Activated CD8-positive, alpha-beta T cell treated with anti-CD3 and anti-CD28 coated beads, Interleukin-2, amount 10 ng/mL, durations not matched to agents 7 days and 5 days (primary cell): ENCODE measurements at places on chromosomes 1 and 21.

GRCh38 chr1:98157524-98158313, 236.9 kb upstream of the DPYD start:
- no peak for DNase-seq

- no peak for DNase-seq
Measured at GRCh38 chr1:54547601-54548388, at the start of gene ACOT11. Gene ACOT11 (plus strand): TSS chr1:54548228. CDS start chr1:54548310, 82 bp downstream.

DNA sequence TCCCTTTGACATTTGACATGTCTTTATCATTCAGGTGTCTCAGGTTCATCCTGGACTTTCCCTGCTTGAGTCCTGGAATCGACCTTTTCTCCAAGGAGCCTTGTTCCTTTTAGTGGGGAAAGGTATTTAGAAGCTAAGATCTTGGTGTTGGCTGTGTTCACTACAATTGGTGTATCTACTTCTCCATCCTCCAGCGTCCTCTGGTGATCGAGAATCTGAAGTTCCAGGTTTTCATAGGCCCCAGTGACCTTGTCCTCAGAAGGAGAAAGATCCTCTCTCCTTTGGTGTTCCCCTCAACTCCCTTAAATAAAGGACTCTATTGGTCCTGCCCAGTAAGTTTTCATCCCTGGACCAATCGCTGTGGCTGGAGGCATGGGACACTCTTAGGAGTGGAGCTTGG, 22.1 kb downstream of the MROH7 start:
- no peak for DNase-seq

- no peak for DNase-seq
Measured at GRCh38 chr1:235745503-235746136, 96.0 kb upstream of the GNG4 start.

DNA sequence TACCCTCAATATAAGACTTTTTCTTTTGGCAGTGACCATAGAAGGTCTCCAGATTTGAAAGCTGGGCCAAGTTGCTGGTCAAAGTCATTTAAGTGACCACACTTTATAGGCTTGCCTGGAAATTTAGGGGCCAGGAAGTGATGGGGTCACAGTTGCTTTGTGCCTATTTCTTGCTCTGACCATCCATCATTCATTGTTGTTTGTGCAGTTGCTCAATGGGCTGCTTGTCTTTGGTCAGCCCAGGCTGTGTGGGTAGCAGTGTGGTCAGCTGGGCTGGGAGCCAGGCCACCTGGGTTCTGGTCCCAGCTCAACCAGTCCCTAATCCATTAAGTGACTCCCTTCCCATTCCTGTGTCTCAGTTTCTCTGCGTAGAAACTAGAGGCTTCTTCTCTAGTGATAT, 2.1 kb upstream of the OTUD7B start:
- DNase-seq: no peak
